Activated naive CD4-positive, alpha-beta T cell treated with Interleukin-2 at 50 U/mL for 16 hours (primary cell): ENCODE measurements at places on chromosomes 2 and 18.

- DNase-seq: no peak
Measured at GRCh38 chr18:79382681-79383387, 12.9 kb upstream of the NFATC1 start.

- no peak for DNase-seq
Measured at GRCh38 chr2:241606186-241606585, 30.8 kb downstream of the THAP4 start.

DNA sequence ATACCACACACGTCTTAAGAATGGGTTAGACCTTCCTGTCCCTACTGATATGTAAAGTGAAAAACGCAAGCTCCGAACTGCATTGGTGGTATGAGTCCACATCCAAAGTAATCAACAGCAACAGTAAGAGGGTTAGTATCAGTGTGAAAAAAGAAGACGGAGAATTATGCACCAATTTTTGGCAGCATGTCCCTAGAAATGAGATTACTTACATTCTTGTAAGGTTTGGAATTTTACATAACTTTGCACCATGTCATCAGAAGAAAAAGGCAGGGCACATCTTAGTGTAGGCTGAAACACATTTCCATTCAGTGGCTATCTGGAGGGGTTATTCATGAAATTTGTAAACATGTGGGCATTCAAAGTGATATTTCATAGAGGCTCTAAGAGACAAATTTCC lies 88.2 kb downstream of the LONRF2 start:
- no peak for DNase-seq

DNA sequence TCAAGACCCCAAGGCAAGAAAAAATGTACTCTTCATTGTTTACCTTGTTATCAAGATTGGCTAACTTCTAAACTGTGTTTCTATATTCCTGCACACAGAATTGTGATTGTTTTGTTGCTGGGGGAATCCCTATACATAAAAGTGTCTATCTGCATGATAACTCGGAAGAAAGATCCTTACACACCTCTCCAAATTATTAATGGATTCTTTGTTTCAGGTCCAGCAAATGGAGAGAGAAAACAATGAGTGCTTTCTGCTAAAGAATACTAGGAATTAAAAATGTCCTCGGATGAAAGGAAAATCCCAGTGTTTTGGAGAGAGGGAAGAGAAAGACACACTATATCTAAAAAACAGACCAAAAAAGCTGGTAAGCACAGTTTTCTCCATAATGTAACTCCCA lies 6.2 kb upstream of the DAPL1 start:
- no peak for DNase-seq

DNA sequence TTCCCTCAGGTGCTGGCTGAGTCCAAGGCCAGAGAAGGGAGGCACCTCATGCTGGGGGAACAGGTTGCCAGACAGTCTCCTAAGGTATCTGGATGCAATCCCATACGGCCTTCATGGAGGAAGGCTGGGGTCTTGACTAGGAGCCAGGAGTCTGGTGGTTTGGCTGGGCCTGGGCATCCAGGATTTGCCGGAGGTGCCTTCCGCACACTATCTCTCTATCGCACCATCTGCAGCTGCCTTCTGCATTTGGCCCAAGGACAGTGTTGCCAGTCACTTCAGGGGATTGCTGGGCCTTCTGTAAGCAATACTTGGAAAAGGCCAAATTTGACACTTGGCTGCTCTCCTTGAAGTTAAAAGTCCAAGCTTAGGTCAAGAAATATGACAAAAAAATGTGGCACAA lies 327.2 kb downstream of the EN1 start:
- DNase-seq: no peak

- no peak for DNase-seq
Measured at GRCh38 chr2:85704800-85705679, 10.9 kb downstream of the GNLY start.

GRCh38 chr2:165825041-165825440 lies 31.0 kb upstream of the GALNT3 start:
- DNase-seq: no peak

DNA sequence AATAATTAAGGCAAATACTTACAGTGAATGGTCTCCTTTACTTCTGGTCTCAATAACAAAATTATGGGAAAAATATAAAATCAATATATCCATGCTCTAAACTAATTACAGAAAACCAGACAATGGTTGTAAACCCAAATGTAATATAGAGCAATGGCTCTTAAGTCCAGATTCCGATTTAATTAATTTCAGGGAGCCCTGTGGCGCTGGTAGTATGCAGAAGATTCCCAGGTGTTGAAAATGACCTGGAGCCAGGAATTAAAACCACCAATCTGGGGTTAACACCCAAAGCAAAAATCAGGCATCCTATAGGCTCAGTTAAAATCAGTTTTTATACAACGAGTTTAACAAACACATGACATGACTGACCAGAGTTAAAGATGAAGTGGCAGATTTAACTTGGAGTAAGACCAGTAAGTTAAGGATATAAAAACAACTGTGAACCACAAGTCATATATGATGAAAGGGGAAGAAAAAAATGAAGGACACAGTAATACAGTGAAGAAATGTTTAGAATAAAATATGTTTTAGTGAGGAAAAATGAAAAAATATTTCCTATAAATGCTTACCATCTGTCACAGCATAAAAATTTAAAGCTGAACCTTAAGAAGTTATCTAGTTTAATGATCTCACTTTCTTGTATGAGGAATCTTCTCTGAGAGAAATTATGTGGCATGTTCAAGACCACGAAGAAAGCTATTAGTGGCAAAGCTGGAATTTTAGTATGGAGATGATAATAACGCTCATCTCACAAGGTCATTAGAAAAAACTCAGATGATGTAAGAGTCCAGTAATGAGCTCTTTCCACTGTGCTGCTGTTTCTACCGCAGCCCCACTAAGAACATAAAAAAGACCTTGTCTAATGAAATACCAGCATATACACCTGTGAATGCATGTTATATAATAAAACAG lies 45.8 kb upstream of the FLACC1 start:
- DNase-seq: no peak

DNA sequence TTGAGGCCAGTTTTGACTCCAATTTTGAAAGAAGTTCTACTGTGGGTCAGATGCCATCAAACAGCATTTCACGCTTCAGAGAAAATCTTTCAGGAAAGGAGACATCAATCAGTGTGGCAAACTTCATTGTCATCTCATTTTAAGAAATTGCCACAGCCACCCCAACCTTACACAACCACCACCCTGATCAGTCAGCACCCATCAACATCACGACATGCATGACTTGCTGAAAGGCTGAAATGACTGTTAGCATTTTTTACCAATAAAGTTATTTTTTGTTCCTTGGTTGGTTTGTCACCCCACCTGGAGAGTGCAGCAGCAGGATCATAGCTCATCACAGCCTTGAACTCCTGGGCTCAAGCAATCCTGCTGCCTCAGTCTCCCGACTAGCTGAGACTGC lies 10.4 kb downstream of the DNAJC10 start:
- no peak for DNase-seq

GRCh38 chr2:77434880-77435279 lies 87.3 kb downstream of the LRRTM4 start:
- DNase-seq: no peak

DNA sequence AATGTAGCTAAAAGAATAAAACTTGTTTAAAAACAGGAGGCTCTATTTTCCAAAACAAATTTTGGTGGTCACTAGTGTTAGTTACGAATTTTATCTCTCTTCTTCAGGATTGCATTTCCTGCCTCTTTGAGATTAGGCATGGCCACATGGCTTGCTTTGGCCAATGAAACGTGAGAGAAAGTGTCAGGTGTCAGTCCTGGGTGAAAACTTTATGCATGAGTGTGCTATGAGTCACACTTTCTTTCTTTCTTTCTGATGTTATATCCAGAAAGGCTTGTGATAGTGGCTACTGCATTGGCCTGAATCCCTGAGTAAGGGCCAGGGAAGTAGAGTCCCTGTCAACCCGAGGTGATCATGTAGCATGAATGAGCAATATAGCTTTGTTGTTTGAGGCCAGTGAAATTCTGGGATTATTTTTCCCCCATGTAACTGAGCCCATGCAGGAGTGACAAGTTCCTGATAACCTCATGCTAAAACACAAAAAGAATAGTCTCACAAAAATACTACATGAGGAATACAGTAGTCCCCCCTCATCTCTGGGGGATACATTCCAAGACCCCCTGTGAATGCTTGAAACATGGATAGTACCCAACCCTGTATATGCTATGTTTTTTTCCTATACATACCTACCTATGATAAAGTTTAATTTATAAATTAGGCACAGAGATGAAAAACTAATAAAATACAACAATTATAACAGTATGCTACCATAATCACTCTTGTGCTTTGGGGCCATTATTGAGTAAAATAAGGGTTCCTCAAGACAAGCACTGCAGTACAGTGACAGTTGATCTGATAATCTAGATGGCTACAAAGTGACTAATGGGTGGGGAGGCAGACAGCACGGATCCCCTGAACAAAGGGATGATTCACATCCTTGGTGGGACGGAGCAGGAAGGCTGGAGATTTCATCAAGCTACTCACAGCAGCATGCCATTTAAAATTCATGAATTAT lies 109.5 kb downstream of the CDC42EP3 start:
- DNase-seq: peak; percentile 25

DNA sequence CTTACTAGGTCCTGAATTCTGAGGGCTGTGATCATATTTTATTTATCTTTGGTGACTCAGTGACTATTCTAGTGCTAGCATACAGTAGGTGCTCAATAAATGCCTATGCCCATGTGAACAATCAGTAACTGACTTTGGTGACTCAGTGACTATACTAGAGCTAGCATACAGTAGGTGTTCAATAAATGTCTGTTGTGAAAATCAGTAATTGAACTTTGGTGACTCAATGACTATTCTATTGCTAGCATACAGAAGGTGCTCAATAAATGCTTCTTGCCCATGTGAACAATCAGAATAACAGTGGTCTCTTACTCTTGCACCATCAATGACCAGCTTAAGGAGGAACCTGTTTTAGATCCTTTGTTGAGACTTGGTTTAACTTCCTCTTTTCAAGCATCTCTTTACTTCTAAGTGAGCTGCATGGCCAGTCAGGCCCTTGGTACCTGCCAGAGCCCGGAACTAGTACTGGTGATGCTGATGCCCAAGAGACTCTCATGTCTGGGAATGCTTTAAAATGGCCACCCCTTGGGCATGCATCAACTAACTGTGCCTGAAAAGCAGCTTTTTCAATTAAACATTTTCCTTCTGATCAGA lies 214.9 kb upstream of the SPRED2 start:
- no peak for DNase-seq

DNA sequence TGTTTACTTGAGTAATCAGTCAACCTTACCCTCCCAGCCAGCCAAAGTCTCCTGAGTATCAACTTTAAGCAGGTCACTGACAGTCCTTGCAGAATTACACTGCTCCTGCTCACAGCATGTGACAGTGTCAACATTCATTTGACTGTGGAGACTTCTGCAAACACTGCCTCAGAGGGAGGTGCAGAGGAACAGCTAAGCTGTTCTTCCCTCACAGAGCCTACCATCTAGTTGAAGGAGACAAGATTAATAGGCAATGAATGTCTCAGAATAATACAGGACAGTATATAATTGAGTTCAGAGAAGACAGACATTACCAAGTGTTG lies 11.9 kb downstream of the SLC14A2 start:
- DNase-seq: no peak

DNA sequence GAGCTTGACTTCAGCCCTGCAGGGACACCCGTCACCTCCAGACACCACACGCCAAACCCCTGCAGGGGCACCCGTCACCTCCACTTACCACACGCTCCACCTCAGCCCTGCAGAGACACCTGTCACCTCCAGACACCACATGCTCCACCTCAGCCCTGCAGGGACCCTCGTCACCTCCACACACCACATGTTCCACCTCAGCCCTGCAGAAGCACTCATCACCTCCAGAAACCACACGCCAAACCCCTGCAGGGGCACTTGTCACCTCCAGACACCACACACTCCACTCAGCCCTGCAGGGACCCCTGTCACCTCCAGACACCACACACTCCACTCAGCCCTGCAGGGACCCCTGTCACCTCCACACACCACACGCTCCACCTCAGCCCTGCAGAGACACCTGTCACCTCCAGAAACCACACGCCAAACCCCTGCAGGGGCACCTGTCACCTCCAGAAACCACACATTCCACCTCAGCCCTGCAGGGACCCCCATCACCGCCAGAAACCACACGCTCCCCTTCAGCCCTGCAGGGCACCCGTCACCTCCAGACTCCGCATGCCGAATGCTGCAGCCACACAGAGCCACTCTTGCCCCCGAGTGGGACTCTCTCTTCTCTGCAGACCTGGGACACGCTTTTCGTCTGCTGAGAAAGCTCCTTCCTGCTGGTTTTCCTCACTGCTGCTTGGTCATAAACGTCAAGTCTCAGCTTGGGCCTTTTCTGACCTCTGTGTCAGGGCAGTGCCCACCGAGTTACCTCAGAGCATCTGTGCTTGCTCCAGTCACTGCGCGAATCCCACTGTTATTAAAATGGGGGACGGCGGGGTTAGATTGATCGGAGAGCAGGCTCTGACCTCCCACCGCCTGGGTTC lies 77.5 kb upstream of the SALL3 start:
- DNase-seq: no peak

- no peak for DNase-seq
Measured at GRCh38 chr2:41187376-41188122, 735.7 kb upstream of the SLC8A1 start.

GRCh38 chr2:217826991-217827390 lies 175.8 kb downstream of the TNS1 start:
- DNase-seq: no peak

DNA sequence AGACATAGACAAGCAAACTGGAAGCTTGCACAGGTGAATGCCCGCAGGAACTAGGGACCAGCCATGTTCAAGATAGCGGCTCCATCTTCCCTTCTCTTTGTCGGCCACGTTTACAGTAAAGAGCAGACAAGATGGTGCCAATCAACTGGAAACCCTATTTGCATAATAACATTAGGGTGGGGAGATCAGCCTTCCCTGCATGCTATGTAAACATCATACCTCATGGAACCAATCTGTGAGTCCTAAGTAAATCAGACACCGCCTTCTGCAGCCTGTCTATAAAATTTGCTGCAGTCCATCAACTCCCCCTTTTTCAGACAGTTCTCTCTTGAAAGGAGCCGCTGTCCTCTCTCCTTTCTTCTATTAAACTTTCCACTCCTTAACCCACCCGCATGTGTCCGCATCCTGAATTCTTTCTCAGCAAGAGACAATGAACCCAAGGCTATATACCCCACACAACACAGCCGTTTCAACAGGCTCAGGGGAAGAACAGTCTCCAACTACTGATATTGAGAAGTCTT lies 384.4 kb downstream of the EIPR1 start:
- DNase-seq: no peak

DNA sequence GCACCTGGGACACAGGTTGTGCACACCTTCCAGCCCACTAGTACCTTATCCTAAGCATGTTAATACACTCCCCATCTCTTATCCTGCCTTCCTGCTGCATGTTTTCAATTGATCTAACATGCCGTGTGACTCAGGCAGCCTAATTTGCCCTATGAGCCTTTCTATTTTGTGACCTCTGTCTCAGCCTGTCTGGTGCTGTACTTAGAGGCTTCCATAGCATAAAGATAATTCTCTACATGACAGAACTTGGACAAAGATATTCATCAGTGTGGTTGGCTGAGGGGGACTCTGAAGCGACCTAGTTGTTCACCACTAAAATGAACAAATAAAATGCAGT lies 8.6 kb upstream of the TMEM37 start:
- no peak for DNase-seq

- no peak for DNase-seq
Measured at GRCh38 chr2:78928502-78928901, 97.0 kb upstream of the REG3G start.

- DNase-seq: no peak
Measured at GRCh38 chr2:180040146-180040925, 33.2 kb upstream of the CWC22 start.

GRCh38 chr2:53442783-53443182 lies 324.8 kb upstream of the CHAC2 start:
- no peak for DNase-seq
